ENCODE measurements at places on chromosomes 1 and 21.

GRCh38 chr1:227244339-227245118 is 73.8 kb downstream of the CDC42BPA start:
- DNase-seq = no peak

- DNase-seq = no peak
Measured at GRCh38 chr1:98321191-98321590, 340.3 kb upstream of the SNX7 start.

DNA sequence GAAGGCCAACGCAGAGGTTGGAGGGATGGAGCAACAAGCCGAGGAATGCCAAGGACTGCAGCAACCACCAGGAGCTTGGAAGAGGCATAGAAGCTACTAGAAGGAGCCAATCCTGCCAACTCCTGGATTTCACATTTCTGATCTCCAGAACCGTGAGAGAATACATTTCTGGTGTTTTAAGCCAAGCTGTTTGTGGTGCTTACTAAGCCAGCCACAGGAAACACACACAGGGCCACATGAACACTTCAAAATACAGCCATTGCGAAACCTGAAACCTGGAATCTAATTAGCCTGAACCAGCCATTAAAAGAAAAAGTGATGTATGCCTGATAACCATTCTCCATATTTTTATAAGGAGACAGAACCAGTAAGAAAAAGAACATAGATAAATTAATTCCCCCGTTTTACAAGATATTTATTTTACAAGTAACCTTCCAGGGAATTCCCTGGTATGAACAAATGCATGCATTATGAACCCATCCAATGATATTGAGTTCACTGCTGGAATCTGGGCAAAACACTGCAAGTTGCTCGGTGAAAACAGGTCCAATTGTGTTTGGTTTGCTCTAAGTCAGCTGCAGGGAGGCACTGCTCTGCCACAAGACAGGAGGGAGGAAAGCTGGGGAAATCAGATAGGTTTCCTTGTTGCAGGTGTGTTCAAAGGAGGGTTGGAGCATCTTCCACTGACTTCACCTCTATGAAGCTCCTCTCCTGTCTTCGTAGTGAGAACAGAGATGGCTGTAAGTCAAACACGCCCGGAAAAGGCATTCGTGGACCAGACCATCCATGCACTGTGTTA is 70.2 kb downstream of the ETS2 start:
- DNase-seq = no peak

- no peak for DNase-seq
Measured at GRCh38 chr21:42343101-42343500, 7.7 kb downstream of the TFF2 start.

DNA sequence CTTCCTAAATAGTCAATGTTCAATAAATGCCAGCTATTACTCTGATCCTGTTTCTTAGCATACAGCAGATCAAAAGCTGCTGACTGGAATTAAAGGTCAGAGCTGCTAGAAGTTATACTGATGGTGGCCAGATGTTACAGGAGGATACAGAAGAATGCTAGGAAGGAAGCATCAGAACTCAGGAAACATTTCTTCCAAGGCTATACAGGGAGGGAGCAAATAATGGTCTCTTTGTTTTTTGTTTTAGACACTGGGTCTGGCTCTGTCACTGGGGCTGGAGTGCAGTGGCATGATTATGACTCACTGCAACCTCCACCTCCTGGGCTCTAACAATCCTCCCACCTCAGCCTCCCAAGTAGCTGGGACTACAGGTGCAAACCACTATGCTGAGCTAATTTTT is 175.5 kb downstream of the RGS7 start:
- no peak for DNase-seq

DNA sequence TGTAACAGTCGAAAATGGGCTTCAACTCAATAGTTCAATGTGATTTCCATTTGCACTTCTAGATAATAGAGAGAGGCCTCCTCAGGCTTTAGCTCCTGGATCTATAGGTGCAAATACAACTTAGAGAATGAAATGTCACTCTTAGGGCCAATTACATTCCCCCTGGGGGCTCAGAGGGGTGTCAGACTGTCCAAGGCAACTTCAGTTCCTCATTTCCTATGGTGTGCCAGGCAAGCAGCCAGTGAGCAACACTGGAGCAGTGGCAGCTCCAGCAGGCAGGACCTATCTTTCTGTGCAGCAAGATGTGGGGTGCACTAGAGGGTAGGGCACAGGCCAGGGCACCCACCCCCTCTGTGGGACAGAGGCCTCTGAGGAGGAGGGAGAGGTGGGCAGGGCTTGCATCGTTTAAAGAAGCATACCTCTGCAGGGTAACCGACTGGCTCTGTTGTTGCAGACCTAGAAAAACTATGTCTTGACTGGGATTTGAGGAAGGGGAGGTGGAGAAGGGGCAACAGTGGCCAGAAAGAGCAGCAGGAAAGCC is 97.3 kb downstream of the SUSD4 start:
- DNase-seq = no peak

GRCh38 chr1:197859024-197859423 is 43.4 kb upstream of the C1orf53 start:
- no peak for DNase-seq

DNA sequence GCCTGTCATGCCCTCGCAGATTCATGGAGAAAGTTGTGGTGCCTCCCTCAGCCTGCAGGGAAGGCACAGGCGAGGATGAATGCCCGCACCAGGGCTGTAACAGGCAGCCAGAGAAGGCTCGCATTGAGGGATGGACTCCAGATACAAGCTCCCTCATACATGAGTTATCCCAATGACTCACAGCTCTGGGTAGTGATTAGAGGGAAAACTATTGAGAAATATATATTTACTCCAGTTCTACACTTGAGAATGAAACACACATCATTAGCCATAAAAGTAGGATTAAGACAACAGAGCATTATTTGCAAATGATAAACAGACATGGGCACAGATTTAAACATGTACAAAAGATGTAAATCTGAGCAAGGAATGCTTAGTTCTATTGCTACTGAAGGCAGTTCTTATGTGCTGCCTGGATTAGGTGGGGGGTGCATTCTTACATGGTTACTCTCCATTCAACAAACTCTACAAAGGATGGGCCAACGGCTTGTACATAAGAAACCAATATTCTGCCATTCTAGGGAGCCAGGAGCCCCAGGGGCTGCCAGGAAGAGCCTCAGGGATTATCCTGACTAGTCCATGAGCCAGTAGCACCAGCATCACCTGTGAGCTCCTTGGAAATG is 97.9 kb downstream of the CSMD2 start:
- no peak for DNase-seq

- DNase-seq = no peak
Measured at GRCh38 chr21:25324666-25325065, 282.6 kb downstream of the MRPL39 start.

DNA sequence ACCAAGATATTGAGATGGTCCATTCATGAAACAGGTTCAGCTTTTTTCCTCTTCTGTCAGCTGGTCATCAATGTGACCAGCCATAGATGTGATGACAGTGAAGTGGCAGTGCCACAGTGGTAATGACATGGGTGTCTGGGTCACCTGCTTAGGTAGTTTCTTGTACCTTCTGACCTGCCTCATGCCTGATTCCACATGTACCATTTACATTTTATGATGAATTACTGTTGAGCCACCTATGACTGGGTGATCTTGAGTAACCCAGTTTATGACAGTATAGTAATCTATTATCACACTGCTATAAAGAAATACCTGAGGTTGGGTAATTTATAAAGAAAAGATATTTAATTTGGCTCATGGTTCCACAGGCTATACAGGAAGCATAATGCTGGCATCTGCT is 45.7 kb downstream of the RGSL1 start:
- DNase-seq = no peak

DNA sequence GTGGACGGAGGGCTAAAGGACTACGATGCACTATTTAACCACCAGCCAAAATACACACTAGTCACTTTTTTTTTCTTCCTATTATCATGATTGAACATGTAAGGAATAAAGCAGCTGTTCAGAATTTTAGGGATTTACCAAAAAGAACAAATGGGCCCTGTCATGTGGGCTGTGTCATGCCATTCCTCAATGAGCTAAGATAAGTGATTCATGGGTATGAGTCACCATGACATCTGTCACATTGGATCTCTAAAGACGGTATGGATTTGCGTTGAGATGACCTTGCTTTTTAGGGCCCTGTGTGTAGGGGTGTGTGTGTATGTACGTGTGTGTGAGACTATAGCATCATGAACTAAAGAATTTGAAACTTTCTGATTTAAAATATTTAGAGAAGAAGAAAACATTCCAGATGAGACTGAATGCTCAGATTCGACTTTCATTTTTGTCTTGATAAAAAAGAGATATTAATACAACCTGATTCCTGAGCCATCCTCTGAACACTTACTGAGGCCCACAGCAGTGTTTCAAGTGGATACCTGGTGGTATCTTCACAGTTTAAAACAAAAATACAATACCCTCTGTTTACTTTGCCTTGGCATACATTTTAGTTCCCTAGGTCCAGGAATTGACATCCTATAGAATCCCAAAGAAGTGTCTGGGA is 246.1 kb upstream of the DUSP10 start:
- DNase-seq = no peak

- DNase-seq = peak; percentile 8
Measured at GRCh38 chr1:199490769-199491527, 536.6 kb upstream of the NR5A2 start.

GRCh38 chr1:99004254-99004860 is 304 bp downstream of the PLPPR5 start:
- DNase-seq = peak; percentile 76

DNA sequence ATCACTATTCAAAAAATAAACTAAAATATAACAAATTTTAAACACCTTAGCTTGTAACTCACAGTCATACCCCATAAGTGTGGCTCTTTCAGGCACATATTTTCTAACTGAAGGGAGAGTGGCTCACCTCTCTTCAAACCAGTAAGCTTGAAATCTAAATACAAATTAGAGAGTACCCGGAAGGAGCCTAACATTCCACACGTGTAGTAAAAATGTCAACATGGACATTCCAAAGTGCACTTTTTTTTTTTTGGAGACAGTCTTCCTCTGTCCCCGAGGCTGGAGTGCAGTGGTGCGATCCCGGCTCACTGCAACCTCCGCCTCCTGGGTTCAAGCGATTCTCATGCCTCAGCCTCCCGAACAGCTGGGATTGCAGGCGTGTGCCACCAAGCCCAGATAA is 275.6 kb upstream of the ADGRL2 start:
- DNase-seq = no peak

DNA sequence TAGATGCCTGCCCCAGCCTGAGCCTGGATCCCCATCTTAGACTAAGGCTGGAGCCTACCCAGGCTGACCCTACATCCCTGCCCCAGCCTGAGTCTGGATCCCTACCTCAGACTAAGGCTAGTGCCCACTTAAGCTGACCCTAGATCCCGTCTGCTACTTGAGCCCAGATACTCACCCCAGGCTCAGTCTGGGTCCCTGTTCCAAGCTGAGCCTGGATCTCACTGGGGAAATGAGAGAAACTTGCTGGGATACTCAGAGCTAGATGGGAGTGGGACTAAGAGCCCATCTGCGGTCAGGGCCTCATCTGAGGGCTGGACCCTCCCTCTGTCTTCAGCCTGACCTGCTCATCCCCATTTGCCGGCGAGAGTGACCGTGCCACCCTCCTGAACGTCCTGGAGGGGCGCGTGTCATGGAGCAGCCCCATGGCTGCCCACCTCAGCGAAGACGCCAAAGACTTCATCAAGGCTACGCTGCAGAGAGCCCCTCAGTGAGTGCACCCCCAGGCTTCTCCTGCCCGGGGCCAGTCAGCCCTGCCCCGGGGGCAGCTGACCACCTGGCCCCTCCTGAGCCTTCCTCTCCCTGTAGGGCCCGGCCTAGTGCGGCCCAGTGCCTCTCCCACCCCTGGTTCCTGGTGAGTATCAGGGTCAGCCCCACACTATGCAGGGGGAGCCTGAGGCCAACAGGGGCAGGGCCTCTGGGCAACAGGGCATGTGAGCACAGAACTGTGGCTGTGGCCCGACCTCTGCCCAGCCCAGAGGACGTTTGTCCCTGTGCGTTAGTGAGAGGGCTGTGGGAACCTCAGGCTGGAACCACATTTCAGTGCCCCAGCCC is 36.8 kb downstream of the TRIM11 start:
- peak; percentile 52 for DNase-seq

GRCh38 chr1:58513956-58514355 is 32.6 kb downstream of the OMA1 start:
- no peak for DNase-seq

DNA sequence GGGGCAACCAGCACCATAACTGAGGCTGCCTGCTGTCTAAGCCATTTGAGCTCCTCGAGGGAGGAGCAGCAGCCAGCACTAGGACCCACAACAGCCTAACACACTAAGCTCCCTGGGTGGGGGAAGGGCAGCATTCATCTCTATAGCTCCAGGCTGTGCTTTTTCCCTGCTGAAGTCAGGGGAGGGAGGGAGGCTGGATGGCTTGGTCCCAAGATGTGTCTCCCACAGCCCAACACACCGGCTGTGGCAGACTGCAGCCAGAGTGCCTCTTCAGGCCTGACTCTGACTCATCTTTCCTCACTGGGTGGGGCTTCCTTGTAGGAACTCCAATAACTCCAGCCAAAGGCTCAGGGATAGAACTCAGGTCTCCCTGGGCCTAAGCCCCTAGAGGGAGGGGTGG is 296.3 kb downstream of the PRDM2 start:
- no peak for DNase-seq

GRCh38 chr1:228976316-228976715 is 241.0 kb downstream of the RHOU start:
- DNase-seq = peak; percentile 17

DNA sequence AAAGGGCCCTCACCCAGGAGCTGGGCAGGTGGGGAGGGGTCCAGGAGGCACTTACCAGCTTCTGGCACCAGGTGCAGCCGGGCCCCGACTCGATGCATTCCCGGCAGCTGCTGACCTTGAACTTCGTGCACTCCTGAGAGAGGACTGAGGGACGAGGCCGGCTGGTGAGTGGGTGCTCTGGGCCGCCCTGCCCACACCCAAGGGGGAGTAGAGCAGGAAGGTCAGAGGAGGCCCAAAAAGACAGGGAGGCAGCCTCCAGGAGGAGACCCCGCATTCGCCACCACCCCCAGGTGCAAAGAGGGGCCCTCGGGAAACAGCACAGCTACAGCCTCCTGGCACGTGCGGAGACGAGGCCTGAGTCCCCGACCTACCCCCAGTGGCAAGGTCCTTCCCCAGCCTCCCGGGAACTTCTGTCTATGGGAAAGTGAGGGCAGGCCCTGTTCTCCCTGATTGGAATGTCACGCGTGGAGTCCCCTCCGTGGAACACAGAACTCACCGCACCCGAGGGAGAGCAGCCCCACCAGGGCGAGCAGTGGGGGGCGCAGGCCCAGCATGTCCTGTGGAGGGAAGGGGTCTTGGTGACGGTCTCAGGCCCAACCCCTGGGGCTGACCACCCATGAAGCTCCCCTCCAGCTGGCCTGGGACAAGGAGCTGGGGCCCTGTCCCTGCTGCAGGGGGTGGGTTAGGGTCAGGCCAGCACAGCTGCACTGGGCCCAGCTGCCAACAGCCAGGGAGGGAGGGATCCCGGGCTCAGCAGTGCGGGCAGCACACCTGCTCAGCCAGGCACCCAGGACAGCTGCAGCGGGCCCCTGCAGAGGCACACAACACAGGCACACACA is 10.3 kb downstream of the ITGB2 start:
- no peak for DNase-seq
